Activated CD8-positive, alpha-beta T cell treated with anti-CD3 and anti-CD28 coated beads for 36 hours (primary cell): ENCODE measurements at places on chromosomes 2 and 18.
A peak's percentile ranks its signal among the peaks of the same experiment; 100 is the strongest.

DNA sequence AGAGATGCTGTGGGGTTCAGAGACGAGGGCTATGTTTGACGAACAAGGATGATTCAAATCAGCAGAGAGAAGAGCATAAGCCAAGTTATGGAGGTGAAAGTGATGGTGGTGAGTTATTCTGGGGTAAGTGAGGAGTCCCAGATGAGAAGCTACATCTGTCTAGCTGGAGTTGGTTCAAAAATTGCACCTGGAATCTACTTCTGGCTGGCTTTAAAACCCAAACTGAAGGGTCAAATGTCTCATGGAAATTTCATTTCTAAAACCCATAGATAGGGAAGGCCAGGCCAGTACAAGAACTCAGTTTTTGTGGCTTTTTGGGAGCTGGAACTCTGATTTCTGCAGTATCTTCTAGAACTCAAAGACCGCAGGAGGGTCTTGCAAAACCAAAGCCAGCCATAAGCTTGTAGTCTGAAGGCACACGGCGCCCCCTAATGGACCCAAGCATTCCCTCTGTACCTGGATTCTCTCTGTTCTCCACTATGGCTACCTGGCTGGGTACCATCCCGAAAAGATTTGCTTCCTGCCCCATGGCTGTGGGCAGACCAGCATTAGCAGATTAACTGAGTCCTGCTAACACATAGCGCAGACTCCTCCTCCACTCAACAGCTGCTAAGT, 229.1 kb upstream of the SLC14A2 start:
- H3K4me1 ChIP-seq = no peaks in the 10 kb centered on the region
- peak; percentile 42 for DNase-seq
- H3K27ac ChIP-seq = no peak overlapping the region
- H3K27me3 ChIP-seq = peaks cover 29% of the 10 kb centered on the region
- no peak overlapping the region for H3K4me3 ChIP-seq
- no peaks in the 10 kb centered on the region for H3K36me3 ChIP-seq

DNA sequence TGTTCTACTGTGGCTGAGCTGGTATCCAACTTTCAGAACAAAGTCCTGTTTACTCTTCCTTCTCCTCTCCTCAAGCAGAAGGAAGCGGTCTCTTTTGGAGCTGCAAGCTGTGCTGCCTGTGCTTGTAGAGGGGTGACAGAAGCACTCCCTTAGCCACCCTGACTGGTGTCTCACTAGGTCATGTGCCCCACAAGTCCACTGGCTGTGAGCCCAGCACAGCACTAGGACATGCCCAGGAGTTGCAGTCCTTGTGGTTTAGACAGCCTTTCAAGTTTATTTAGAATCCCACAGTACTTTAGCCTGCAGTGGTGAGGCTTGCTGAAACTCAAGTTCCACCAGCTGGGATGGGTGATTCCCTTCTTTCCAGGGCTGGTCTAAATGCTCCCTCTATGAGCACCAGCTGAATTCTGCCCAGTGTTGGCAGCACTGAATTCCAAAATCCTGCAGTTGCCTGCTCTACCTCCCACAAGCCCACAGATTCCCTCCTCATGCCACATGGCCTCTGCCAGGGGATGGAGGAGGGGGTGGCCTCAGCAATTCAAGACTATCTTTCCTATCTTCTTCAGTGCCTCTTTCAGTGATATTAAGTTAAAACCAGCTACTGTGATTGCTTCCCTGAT, 61.2 kb downstream of the CCDC85A start:
- no peak overlapping the region for H3K4me3 ChIP-seq
- no peaks in the 10 kb centered on the region for H3K36me3 ChIP-seq
- no peak for DNase-seq
- no peaks in the 10 kb centered on the region for H3K4me1 ChIP-seq

DNA sequence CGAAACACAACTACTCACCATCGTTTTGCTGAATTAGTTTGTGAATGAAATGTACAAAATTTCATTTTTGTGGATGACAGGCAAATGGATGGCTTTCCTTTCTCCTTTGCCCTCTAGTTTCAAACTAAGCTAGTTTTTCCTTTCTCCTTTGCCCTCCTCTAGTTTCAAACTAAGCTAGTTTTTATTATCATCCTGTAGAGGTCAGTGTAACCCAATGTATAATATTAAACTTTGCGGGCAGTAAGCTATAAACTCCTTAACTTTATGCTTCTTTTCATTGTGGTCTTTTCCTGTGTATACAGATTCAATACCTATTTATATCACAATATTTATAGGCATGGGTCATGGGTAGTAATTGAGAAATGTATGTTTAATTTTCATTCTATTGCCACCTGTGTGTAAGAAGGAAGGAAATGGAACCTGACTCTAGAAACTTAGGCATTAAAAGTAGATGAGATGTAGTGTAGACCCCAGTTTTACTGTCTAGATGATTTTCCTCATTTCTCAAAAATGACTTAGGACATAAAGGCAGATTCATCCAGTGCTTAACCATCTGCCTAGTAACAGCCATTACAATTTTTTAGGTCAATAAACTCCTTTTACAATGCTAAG, 58.1 kb downstream of the MAP3K19 start:
- H3K4me1 ChIP-seq = no peaks in the 10 kb centered on the region
- peaks cover under 1% of the 10 kb centered on the region for H3K36me3 ChIP-seq
- DNase-seq = no peak
- peaks cover 1% of the 10 kb centered on the region for H3K27me3 ChIP-seq
- no peak overlapping the region for H3K4me3 ChIP-seq

GRCh38 chr2:71877636-71878035, 270.0 kb downstream of the CYP26B1 start:
- no peaks in the 10 kb centered on the region for H3K36me3 ChIP-seq
- peaks cover 2% of the 10 kb centered on the region for H3K27me3 ChIP-seq
- H3K27ac ChIP-seq = no peak overlapping the region
- H3K4me3 ChIP-seq = no peak overlapping the region

DNA sequence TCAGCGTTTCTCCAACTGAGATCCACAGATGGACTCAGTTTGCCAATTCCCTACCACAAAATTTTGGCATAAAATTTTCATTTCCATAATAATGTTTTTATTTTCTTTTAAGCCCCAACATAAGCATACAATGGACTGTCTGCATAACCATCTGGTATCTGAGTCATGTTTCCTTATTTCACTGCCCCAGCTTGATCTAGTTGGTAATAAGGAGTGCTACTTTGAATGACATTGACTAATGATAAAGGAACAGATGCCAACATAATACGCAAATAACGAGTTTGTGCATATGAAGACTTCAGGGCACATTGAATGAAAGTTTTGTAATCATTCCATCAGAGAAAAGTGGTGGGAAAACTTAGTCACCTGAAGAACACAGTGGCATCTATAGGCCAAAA, 8.8 kb upstream of the MBD2 start:
- H3K27me3 ChIP-seq = peaks cover 3% of the 10 kb centered on the region
- H3K4me3 ChIP-seq = no peak overlapping the region
- DNase-seq = no peak
- H3K27ac ChIP-seq = no peak overlapping the region
- no peaks in the 10 kb centered on the region for H3K36me3 ChIP-seq
- peaks cover 13% of the 10 kb centered on the region for H3K4me1 ChIP-seq

DNA sequence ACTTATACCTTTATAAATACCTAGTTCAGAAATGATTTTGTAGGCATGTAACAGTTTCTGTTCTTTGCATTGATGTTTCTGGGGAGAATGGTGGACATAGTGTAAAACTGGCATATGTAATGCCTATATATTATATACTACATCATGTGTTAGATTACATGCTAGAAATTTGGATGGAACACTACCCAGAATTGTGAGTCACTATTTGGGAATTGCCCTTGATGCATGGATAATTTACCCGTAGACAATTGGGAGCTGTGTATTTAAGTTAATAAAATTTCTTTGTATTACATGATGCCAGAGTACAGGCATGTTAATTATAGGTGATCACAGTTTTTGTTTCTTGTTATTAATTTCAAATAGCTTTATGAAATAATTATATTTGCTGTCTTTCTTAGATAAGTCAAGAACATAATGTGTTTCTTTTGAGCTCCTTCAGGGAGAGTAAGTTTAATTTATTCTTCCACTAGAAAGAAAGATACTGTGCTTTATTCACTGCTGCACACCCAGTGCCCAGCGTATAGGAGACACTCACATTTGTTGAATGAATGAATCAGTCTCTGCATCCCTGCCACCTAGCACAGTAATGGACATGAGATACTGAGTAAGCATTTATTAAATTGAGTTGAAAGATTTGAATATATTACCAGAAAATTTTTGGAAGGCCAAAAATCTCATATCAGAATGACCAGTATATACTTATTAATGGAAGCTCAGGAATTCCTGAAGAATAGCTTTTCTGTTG, 16.9 kb downstream of the ACSL3 start:
- no peak overlapping the region for H3K4me3 ChIP-seq
- no peak for DNase-seq
- H3K36me3 ChIP-seq = no peaks in the 10 kb centered on the region
